ENCODE measurements at places on chromosomes 13 and 19.

- DNase-seq: no peak
These were observed 30.7 kb downstream of the CEACAM1 start for GRCh38 chr19:42497492-42498168.

DNA sequence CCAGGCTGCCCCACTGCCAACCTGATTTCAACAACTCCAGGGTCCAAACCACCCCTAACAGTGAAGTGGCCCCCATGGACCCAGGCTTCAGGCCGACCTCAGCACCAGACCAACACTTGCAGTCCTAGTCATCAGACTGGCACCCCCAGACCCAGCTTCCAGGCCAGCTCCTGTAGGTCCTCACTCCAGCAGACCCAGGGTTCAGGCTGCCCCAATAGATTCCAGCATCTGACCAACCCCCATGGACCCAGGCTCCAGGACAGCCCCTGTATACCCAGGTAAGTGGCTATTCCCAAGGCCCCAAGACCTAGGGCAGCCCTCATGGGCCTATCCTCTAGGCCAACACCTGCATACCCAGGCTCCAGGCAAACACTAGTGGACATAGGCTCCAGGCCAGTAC is 193.8 kb upstream of the OBI1 start:
- DNase-seq: no peak

- peak; percentile 16 for DNase-seq
These were observed 4.3 kb downstream of the GRK1 start for GRCh38 chr13:113671066-113672001.

- no peak for DNase-seq
These were observed 358.1 kb downstream of the ENOX1 start for GRCh38 chr13:43428545-43429296.

DNA sequence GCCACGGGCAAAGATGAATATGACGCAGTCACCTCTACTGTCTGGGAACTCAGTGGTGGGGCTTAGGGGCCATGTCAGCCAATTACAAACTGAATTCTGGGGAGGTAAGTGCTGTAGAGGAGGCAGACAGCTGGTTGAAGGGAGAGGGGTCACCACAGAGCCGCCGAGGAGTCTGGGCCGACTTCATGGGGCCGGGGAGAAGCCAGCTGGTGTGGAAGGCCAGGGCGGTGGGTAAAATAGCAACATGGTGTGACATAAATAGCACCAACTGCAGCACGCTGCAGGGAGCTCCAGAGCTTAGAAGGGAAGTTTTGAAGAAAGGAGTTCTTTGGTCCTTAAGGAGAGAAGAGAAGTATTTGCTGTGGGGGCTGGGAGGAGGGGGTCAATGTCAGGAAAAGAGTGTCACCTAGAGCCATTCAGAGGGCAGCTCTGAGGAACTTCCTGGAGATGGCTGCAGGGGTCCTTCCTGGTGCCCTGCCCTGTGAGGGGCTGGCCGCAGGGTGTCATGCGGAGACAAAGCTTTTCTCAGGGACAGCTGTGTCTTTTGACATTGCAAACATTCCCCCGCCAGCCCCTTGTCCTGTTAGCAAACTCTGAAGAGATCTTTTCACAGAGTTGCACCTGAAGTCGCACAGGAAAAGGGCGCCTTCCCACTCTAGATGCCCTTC is 6.4 kb downstream of the METTL21C start:
- no peak for DNase-seq

- DNase-seq: no peak
These were observed 104.5 kb downstream of the PIBF1 start for GRCh38 chr13:72886272-72887067.

GRCh38 chr19:49337267-49338022 is 2.2 kb downstream of the CD37 start:
- no peak for DNase-seq

DNA sequence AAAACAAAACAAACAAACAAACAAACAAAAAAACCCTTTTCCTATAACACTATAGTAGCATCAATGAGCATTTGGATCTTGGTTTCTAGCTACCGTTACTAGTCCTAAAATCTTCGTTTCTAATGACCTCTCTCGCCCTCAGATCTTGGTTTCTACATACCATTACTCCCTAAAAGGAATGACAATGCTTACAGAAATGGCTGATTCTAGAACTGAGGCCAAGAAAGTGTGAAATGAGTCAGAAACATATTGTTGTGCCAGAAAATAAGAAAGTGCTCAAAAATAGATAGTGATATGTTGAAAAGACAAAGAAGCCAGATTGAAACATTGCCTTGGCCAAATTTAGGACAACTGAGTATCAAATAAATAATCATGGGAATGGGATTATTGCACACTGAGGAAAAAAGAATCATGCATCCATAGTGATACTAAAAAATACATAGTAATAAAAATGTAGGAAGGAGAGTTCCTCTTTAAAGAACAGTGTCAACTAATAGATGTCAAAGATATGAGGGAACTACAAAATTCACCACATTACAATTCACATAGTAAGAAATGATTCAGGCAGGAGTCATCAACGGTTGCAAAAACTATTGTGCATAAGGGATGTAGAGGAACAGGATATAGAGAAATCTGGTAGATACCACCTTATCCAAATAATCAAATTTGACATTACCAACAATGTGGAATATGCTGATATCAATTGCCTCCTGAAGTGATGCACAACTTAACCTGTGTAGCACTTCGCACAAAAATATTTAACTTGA is 386.6 kb downstream of the DIAPH3 start:
- no peak for DNase-seq

DNA sequence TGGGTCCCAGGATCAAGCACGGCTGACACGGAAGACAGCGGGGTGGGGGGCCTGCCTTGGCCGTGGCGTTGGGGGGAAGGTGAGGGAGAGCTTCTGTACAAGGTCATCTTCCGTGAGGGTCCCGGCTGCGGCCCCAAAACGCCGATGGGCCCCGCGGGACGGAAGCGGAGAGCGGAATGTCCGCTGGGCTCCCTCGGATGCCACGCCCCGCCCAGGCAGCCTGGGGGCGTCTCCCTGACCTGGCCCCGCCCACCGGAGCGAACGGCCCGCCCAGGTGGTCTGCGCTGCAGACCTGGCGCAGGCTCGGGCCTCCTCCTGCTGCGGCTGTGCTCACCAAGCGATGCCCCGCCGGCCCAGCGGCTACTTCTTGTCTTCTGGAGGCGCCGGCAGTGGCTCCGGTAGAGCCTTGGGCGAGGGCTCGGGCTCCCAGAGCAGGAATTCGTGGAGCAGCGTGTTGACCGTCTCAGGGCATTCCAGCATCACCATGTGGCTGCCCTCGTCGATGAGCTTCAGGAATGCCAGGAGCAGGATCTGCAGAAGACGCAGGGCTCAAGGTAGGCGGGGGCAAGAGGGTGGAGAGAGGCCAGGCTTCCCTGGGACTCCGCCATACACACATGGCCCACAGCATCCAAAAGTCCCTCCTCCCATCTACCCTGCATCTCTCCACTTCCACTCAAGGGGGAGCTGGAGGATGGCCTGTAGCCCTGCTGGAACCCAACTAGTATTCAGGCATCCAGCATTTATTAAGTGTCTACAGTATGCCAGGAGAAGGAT is 10.7 kb downstream of the ABHD8 start:
- peak; percentile 85 for DNase-seq
